Effector memory CD4-positive, alpha-beta T cell (primary cell): ENCODE measurements at places on chromosomes 3 and 15.
A peak's percentile ranks its signal among the peaks of the same experiment; 100 is the strongest.

DNA sequence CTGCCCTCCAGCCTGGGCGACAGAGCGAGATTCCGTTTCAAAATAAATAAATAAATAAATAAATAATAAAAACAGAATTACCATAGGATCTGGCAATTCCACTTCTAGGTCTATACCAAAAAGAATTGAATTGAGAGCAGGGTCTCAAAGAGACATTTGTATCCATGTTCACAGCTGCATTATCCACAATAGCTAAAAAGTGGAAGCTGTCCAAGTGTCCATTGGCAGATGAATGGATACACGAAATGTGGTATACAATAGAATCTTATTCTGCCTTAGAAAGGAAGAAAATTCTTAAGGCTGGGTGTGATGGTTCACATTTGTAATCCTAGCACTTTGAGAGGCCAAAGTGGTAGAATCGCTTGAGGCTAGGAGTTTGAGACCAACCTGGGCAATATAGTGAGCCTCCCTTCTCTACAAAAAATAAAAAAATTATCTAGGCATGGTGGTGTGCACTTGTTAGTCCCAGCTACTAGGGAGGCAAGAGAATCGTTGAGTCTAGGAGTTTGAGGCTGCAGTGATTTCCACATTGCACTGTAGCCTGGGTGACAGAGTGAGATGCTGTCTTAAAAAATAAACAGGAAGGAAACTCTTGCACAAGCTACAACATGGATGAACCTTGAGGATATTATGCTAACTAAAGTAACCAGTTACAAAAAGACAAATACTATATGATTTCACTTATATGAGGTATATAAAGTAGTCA lies 24.2 kb downstream of the PFKFB4 start:
- DNase-seq: no peak

GRCh38 chr15:98503970-98504369 lies 144.4 kb upstream of the IGF1R start:
- DNase-seq: no peak

GRCh38 chr15:74438721-74439316 lies 5.1 kb upstream of the SEMA7A start:
- DNase-seq: peak; percentile 48

- no peak for DNase-seq
These were observed 79.7 kb upstream of the LINGO1 start for GRCh38 chr15:77712438-77712837.

DNA sequence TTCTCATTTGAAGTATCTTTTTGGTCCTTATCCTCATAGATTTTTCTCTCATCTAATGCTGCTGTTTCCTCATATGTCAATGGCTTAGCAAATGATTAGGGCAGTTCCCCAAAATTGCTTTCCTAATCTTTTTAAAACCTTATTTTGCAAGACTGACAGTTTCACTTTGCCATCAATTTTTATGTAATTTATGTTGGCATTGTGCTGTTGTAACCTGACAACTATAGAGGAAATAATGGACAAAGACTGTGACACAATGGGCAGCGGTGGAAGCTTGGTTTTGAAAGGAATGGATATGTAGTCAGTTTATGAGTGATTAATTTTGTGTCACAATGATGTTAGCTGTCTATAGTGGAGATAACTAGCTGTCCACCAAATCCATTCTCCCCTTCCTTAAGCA lies 10.6 kb upstream of the SH3BP5 start:
- no peak for DNase-seq

- peak; percentile 38 for DNase-seq
These were observed 40.9 kb upstream of the IDH2 start for GRCh38 chr15:90143166-90143655.

- no peak for DNase-seq
These were observed 22.6 kb upstream of the C3orf70 start for GRCh38 chr3:185175370-185175987.

- no peak for DNase-seq
These were observed 32.5 kb upstream of the ZNF445 start for GRCh38 chr3:44510000-44510368.

GRCh38 chr3:26624209-26624765 lies 1.7 kb downstream of the LRRC3B start:
- no peak for DNase-seq

DNA sequence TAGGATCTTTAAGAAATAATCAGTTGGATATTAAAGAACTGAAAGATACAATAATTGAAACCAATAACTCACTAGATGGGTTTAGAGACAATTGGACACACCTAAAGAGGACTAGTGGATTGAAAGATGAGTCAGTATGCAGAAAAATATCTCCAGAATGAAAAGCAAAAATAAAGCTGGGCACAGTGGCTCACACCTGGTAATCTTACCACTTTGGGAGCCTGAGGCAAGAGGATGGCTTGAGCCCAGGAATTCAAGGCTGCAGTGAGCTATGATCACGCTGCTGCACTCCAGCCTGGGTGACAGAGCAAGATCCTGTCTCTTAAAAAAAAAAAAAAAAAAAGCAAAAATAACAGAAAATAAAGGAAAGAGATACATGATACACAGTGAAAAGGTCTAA lies 37.4 kb upstream of the CCDC174 start:
- no peak for DNase-seq

- no peak for DNase-seq
These were observed 3.5 kb downstream of the NAALADL2 start for GRCh38 chr3:174862666-174863065.

GRCh38 chr3:146577662-146578061 lies 27.5 kb downstream of the PLSCR5 start:
- DNase-seq: no peak

- no peak for DNase-seq
These were observed 2.3 kb downstream of the SELENOS start for GRCh38 chr15:101275018-101275417.

DNA sequence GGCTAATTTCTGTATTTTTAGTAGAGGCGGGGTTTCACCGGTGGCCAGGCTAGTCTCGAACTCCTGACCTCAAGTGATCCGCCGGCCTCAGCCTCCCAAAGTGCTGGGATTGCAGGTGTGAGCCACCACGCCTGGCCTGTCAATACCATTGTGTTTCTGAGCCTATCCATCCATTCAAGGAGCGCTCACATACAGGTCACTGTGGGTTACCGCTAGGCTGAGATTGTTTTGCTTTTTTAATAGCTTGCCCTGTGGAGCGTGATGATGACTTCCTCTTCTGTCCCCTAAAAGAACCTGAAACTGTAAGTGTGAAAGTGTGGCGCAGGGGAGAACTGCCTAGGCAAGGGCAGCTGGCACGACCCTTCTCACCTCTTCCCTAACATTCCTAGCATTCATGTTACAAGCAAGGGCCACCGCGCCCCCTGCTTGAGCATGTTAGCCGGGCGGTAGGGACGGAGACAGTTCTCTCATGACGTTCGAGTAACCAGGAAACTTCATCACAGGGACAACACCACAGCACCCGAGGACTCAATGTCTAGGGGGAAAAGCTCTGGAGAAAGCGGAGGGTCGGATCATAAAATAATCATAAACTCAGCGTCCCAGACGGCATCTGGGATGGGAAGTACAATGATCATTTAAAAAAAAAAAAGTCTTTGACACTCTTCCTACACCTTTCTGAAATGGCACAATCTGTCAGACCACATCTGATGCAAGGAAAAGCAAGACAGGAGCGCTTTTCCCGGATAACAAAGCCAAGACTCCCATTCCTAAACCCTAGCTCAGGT lies 790 bp downstream of the LAMP3 start:
- DNase-seq: no peak

GRCh38 chr3:178705925-178706324 lies 169.7 kb downstream of the KCNMB2 start:
- DNase-seq: no peak

DNA sequence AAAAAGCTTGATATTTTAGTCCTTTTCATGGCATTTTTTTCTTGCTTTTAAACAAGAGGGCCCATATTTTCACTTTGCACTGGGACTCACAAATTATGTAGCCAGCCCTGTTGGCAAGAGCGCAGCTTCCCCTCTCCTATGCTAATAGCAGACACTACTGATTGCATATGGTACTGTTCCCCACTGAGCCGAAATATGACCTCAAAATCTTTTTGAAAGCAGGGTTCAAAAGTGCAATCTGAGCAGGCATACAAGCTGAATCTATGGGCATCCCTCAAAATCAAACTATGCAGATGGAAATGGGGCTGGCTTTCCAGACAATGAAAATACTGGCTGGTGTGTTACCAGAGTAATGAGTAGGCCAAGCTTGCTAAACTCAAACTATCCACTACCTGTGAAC lies 225.2 kb upstream of the SETMAR start:
- DNase-seq: no peak

DNA sequence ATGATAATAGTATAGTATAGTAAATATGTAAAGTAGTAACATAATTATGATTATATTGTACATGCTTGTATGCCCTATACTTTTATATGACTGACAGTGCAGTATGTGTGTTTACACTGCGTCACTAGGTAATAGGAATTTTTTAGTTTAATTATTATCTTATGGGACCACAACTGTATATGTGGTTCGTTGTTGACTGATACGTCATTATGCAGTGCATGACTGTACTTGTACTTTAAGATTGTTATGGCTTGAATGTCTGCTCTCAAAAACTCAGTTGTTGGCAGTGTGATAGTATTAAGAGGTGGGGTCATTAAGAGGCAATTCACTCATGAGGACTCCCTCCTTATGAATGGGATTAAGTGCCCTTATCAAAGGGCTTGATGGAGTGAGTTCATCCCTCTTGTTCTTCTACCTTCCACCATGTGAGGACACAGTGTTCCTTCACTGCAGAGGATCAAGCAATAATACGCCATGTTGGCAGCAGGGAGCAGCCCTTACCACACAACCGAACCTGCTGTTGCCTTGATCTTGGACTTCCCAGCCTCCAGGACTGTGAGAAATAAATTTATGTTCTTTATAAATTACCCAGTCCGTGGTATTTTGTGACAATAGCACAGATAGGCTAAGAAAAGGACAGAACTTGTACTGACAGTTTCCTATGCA lies 152.2 kb downstream of the NEK11 start:
- no peak for DNase-seq
